Stimulated activated CD8-positive, alpha-beta memory T cell treated with anti-CD3 and anti-CD28 coated beads, Interleukin-7, amount 100 ng/mL, for 1 hour (primary cell): ENCODE measurements at places on chromosomes 5 and 9.

- no peak for DNase-seq
Observed at GRCh38 chr5:160380041-160380440, 9.6 kb upstream of the C1QTNF2 start.

DNA sequence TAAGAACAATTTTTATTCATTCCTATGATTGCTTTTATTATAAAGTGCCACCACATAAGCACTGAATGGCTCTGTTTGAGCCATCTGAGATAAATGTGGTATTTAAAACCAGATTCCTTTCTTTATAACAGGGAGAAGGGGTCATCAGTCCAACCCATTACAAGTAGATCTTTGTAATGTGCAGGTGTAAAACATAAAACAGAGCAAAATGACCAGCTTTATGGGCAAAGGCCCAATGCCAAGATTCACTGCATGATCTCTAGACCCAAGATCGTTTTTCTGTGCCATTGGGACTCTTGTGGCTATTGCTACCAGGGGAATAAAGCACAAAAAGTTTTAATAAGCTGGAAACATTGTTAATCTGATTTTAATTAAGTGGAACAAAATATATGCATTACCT lies 469.9 kb downstream of the PRR16 start:
- DNase-seq: no peak

- DNase-seq: no peak
Observed at GRCh38 chr9:29999645-30000044, 2384.8 kb upstream of the ACO1 start.

GRCh38 chr5:94480486-94480885 lies 137.9 kb downstream of the KIAA0825 start:
- DNase-seq: no peak

DNA sequence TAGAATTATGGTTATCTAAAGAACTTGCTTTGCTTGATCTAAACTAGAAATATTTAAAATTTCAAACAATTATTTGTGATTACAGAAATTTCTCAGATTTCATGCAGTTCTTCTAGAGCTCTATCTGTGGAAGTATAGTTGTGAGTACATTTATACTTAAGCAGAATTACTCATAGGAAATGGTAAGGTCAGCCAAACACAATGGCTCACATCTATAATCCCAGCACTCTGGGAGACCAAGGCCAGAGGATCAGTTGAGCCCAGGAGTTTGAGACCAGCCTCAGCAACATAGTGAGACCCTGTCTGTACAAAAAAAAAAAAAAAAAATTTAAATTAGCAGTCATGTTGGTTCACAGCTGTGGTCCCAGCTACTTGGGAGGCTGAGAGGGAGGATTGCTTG lies 71.0 kb downstream of the INVS start:
- no peak for DNase-seq

DNA sequence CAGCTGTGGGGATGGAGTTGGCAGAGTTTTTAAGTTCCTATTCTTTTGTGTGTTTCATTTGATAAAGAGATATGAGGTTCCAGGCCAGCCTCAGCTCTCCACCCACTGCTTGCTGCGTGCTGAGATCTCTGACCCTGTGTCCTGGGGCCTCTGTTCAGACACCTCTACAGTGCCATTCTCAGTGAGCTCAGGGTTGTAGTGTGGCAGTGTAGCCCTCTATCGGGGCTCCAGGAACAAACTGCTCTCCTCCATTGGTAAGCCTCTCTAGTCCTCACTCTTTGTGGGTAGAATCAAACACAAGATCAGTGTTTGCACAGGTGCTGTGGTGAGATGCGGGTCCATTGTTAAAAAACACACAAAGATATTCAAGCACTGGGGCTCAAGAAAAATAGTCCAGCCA lies 386.6 kb upstream of the RPS23 start:
- no peak for DNase-seq

GRCh38 chr5:79936646-79937216 lies 54.3 kb downstream of the MTX3 start:
- no peak for DNase-seq

- no peak for DNase-seq
Observed at GRCh38 chr5:79284846-79285245, 48.9 kb downstream of the JMY start.

GRCh38 chr5:54090495-54091120 lies 219.8 kb downstream of the ARL15 start:
- DNase-seq: no peak

DNA sequence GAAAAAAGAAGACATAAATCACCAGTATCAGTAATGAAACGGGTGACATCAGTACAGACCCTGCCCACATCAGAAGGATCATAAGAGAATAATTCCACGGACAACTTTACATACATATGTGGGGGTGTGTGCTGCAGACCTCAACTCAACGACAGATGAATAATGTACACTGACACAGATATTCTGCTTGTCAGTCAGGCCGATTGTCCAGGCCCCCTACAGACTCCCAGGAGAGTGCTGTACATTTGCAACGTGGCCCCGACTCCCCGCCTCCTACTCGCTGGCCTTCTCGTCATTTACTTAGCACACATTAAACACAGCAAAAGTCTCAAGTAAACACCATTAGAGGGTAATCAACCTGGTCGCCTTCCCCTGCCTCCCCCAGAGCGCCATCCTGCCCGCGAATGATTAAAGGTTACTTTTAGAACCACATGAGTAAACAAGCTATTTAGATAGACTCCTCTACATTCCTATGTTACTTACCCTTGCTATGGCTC lies 3.5 kb upstream of the TMED9 start:
- DNase-seq: no peak

DNA sequence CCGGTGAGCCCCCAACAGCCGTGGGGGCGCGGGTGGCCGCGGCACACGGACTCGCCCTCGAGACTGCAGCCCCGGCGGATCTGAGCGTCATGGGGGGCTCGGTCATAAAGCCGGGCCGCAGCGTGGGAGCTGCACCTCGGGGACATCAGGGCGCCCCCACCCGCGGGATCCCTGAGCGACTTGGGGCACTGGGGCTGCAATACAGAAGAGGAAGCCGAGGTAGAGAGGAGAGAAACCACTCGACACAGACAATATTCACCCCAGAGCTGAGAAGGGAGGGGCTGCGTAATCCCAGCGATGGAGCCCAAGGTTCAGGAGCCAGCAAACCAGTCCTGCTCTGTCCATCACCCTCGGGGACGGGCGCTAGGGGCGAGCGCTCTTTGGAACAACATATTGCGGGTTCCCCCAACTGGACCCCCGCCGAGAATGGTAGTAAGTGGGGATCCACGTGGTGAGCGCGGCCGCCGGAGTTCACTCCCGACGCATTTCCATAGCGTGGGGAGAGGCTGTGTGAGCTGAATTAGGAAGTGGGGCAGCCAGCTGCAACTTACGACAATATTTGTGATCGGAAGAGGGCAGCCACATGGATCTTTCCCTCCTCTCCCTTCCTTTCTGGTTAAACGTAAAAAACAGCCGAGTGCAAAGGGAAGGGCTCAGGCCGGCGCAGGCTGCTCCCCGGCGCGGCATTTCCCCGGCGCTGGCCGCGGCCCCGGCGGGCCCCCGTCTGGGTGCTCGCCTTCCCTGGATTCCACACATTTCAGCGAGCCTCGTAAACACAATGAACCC lies 9.9 kb downstream of the PTCH1 start:
- DNase-seq: no peak

GRCh38 chr5:31531543-31531887 lies 378 bp downstream of the DROSHA start:
- DNase-seq: no peak
